ENCODE measurements at places on chromosomes 12 and 14. TPM values are rescaled to one million over a fixed set of nuclear protein-coding genes. Genes with fewer than 3 reads are reported as not detected.

GRCh38 chr12:2447861-2448260, 346.9 kb upstream of the FKBP4 start:
- no peak for DNase-seq

Gene CELA1
- not detected for total RNA-seq

DNA sequence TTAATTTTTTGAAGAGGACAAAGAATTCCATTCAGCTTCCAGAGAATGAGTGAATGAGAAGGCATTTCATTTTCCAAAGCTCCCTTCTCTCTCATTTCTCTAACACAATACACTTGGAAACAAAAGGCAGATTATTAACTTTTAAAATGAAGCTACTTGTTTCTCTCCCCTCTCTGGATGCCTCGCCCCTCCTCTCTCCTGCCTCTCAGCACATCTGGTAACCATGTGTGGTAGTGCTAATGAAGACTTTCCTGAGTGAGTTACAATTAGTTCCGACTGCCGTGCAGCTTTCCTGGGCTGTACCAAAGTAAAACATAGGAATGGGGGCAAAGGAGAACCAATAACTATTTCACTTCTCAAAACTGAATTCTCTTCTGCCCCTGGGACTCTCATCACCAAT, 84.7 kb upstream of the SOX5 start:
- DNase-seq = no peak

- DNase-seq = no peak
Measured at GRCh38 chr12:88111074-88111652, 30.7 kb downstream of the CEP290 start.

- DNase-seq = no peak
Measured at GRCh38 chr14:85873006-85873405, 343.1 kb downstream of the FLRT2 start.

DNA sequence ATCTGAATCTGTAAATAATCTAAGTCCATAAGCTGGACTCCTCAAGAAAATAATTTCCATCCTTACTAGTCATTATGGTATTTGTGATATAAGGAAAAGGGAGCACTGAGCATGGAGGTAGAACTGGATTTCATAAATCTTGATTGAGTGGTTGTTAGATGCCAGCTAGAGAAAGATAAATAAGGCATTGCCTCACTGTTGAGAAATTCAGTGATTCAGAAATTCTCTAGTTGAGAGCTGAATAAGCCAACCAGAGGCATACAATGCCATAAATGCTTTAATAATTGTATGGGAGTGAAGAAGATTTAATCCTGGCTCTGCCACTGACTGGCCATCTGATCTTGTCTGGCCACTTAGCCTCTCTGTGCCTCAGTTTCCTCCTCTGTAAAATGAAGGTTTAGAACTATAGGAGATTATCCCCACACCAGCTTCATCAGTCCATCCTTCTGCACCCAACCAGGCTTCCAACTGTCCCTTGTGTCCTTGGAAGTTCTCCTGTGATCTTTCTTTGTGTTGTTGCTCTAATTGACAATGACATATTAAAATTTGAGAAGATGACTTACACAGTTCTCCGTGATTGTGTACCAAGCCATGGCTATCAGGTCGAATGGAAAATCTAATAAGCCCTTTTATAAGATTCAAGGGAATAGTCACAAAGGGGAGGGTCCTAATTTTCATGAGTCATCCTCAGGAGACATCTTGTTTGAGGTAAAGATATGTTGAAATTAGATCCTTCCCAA, 394.3 kb downstream of the EGLN3 start:
- DNase-seq = no peak

GRCh38 chr14:85279407-85279806, 250.5 kb upstream of the FLRT2 start:
- no peak for DNase-seq
